ENCODE measurements at places on chromosomes 16 and 17. TPM values are rescaled to one million over a fixed set of nuclear protein-coding genes. Genes with fewer than 3 reads are reported as not detected.

The PIGS gene
- total RNA-seq = 39.9 TPM

The TMIGD1 gene
- total RNA-seq = not detected

The LITAFD gene
- total RNA-seq = not detected

The PNMT gene
- total RNA-seq = not detected

The SALL1 gene
- 0.04 TPM for total RNA-seq

The SCIMP gene
- not detected for total RNA-seq

The STAC2 gene
- not detected for total RNA-seq

The CDYL2 gene
- total RNA-seq = 2.4 TPM

The CASKIN1 gene
- 0.16 TPM for total RNA-seq

The UBE2O gene
- total RNA-seq = 14.6 TPM

The TOX3 gene
- total RNA-seq = not detected

The KRTAP2-3 gene
- total RNA-seq = 0.15 TPM

The HOXB6 gene
- 0.08 TPM for total RNA-seq

The ADAM11 gene
- total RNA-seq = 0.08 TPM

The MRPL38 gene
- total RNA-seq = 35.8 TPM

The MT4 gene
- not detected for total RNA-seq

The CCL4L2 gene
- not detected for total RNA-seq

The SEPTIN12 gene
- not detected for total RNA-seq

The SULT1A4 gene
- 0.76 TPM for total RNA-seq

The ZDHHC1 gene
- total RNA-seq = 4.4 TPM

All from hair follicular keratinocyte (primary cell).